WERI-Rb-1 (cell line): ENCODE measurements at places on chromosomes 2 and 18.

GRCh38 chr2:240934701-240935102 is 28.6 kb downstream of the CROCC2 start:
- peak; percentile 5 for DNase-seq

- DNase-seq = no peak
Measured at GRCh38 chr2:226969417-226970080, 133.7 kb downstream of the RHBDD1 start.

- DNase-seq = no peak
Measured at GRCh38 chr18:76913583-76913982, 91.2 kb downstream of the ZNF236 start.

- DNase-seq = no peak
Measured at GRCh38 chr2:118047380-118047826, 33.5 kb upstream of the CCDC93 start.

- DNase-seq = no peak
Measured at GRCh38 chr2:187971893-187972292, 319.8 kb upstream of the GULP1 start.

GRCh38 chr2:1721706-1722646 is 22.3 kb downstream of the PXDN start:
- DNase-seq = no peak

DNA sequence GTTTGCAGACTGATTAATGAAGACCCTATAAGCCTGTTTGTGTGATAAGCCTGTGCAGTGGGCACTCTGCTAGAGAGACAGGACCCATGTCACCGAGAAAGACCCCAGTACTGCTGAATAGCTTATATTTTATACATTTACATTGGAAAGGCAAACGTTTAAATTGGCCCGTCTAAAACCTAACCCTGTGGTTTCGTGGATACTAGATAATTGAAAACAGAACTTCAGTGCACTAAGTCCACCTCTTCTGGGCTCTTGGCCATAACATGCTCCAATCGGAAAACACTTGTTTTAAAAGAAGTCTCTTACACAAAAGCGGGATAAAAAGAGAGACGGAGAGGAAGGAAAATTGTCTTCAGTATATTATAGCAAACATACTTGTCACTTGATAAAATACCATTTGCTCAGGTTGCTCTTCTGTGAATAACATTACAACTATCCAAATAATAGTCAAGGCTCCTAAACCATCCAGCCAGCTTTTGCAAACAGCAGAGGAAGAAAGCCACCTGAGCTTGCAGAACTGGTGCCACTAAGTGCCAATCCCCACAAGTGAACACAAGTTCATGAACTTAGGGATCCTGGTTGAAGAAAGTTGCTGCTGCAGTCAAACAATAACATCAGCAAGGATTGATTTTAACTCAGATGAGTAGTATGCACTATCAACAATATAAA is 218.4 kb upstream of the FN1 start:
- DNase-seq = no peak

DNA sequence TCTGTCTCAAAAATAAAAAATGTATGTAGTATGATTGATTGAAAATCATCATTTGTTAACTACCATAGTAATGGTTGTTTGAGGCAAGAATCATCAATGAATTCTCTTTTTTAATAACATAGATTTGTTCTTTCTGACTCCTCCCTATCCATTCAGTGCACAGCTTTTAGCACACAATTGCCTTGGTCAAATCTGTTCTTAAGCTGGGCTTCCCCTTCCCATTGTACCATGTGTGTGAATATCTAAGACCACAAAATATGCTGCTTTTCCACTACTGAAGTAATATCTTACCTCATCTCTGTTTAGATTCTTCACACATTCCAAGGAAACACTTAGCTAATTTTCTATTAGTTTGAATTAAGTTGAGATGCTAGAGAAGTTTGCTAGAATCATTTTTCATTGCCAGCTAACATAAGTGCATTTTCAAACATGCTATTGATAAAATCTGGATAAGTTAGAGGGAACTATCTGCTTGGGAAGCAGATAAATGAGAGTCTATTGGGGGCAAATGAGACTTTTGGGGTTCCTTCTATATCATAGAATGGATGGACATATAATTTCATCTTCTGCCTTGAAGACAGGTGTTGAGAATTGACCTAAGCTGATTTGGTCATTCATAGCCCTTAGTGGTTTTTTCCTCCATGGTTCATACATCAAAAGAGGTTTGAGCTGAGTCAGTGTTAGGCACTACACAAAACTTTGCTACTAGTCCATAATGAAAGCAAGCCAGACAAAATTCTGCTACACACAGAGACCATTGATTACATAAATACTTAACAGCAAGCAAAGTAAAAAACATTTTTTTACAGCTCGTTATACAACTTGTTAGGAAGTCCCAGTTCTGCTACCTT is 231.9 kb downstream of the PLCL1 start:
- DNase-seq = no peak

DNA sequence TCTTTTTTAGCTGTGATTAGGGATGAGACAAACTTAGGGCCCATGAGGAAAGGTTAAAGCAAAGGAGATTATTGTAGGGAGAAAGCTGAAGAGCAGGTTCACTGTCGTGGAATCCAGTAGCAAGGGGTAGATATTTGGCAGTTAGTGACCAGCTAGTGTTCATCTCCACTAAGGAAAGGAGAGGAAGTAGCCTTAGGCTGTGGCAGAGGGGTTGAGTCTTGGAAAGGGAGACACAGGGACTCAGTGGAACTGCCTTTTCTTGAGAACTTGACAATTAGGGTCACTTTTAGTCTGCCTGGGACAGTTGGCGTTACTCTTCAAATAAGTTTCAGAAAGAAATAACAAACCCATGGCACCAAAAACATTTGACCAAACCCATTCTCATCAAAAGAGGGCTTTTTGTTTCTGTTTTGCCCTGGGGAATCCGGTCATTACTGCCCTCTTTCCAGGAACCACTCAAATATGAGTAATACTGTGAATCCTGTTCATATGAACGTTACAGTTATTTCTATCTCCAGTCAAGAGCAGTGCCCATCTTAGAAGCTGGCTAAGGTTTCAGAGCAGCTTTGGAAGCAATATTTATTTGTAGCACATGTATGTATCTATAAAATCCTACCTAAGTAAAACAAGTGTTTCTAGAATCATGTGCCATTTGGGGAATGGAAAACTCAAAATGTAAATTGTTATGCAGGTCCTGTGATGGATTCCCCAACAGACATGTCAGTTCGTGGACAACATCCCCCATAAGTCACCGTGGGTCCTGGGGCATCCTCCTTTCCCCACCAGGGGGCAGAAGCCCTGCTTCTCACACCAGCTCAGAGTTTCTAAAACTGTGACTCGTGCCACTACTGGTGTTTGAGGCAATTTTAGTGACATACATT is 77.3 kb upstream of the PHLPP1 start:
- peak; percentile 55 for DNase-seq

DNA sequence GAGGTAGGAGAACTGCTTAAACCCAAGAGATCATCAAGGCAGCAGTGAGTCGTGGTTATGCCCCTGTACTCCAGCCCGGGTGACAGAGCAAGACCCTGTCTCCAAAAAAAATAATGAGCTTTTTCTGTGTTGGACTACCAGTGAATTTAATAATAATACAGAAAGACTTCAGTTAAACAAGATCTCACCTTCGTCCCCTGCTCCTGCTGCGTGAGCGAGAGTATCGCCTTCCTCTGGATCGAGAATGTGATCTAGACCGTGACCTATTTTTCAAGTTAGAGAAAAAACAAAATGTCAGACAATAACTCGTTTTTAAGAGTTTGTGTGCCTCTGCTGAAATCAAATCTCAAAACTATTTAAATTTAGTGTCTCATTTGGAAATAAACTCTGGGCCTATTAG is 2.8 kb downstream of the SRSF7 start:
- DNase-seq = no peak

DNA sequence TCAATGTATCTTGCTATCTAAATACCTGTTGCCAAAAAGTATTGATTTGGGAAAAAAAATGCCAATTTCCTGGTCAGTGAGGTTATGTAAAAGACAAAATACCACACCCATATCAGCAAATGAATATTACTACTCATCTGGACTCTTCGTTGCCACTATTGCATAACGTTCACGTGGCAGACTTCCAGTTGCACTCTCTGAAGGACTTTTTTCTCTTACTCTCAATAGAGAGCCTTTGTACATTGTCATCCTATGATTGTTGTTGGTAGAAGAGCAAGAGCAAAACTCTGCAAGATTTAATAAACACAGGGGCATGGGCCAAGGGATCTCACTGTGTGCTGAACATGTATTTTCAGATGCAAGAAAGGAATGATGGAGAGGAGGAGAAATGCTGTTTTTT is 689.8 kb downstream of the MBD2 start:
- DNase-seq = no peak

DNA sequence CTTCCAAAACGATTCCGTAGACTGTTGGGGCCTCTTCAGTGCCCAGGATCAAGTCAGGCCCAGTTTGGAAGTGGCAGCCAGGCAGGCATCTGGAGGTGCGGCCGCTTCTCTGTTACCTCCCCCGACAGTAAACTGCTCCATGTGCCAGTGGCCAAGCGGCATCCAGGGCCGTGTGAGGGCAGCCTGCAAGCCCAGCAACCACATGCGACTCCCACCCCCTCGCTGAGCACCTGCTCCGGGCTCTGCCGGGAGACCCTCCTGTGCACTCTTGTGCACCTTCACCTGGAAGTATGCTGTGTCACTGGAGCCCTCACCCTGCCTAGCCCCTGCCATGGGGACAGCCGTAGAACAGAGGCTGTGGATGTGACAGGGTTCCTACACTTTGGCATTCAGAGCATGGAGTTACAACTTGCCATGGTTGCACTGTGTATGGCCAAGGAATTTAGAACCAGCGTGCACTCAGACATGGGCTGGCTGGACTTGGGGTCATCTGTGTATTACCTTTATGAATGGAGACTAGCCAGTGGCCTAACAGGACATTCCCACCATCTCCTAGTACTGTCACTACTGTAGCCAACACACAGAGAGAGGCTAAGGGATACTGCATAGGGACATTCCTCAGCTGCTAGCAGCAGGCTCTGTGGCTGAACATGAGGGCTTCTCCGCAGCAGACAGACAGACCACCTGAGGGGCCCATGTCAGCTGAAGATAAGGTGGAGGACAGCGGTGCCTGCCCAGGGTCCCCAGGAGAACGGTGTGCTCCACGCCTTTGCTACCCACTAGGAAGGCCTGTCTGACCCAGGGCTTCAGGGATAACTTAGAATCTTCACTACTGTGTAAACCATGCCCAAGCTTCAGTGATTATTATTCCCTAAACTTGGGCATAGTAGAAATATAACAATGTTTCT is 25.0 kb upstream of the FAHD2A start:
- no peak for DNase-seq

GRCh38 chr2:134706587-134707329 is 12.0 kb downstream of the TMEM163 start:
- no peak for DNase-seq

GRCh38 chr2:19046986-19047780 is 311.2 kb downstream of the OSR1 start:
- DNase-seq = no peak

DNA sequence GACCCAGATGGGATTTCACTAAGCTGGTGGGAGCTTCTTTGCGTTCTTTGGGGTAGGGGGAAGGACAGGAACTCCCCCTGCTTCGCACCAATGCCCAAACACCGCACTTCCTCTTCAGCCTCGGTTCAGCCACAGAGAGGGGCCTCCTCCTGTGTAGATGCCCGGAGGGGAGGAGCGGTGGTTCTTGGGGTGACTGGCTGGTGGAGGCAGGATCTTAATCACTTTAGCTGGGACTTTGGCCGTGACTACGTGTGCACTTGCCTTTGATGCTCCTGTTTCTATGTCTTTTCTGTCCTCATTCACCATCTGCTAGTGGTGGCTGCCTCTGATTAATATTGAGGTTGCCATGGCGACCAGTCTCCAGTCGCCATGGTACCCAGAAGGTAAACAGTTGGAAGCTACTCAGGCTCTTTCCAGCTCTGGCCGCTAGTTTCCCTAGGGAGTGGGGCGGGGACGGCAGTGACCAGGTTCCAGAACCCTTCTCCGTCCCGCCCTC is 1.9 kb downstream of the CNGA3 start:
- DNase-seq = peak; percentile 81

DNA sequence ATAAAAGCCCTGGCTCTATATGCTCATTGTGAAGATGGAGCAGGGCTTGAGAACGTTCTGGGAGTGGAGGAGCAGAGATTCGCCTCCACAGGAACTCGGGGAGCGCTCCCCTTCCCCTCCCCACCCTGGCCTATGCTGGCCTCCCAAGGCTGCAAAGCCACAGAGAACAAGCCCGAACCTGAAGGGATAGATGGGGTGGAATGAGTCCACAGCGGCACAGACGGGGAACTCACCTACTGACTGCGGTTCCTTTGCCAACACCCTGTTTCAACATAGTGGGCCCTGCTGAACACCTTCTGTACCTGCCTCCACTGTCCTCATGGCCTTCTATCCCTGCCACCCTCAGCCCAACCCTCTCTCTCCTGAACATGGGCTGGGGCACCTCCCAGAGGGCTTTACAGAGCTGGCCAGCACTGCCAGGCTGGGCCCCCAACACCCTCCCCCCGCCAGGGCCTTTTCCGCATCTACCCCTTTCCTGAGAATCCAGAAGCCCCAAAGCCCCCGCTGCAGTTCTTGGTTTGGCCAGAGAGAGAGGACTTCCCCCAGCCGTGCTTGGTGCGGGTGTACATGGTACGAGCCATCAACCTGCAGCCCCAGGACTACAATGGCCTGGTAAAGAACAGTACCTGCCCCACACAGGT is 41.5 kb downstream of the LMAN2L start:
- DNase-seq = no peak

DNA sequence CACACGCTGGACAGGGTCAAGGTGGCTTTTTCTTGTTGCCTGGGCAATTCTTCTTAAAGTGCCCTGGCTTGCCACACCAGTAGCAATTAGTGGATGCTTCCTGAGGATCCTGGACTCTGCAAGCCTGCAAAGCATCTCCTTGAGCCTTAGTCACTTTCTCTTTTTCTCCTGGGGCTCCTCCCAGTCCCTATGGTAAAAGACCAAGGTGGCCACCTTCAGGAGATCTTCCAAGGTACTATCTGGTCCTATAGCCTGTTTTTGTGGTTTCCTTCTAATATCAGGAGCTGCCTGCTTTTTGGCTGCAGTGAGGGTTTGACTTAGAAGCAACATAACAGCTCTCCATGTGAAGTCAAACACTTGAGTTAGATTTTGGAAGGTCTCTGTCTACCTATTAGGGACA is 33.3 kb upstream of the GMCL1 start:
- no peak for DNase-seq

DNA sequence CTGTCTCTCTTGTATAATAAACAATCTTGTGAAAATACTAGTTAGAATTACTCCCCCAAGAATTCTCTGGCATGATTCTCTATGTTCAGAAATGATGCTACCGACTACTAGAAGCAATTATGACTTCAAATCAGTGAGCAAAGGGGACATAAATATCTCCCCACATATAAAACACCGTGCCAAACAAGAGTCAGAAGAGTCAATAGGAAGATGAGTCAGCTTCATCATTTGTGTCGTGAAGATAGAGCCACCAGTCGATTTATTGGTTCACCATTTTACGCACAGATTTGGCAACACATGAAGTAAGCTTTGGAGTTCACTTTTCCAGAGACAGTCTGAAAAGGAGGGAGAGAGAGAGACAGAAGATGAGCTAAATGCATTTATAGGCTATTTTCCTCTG is 650.9 kb downstream of the CCDC85A start:
- no peak for DNase-seq

DNA sequence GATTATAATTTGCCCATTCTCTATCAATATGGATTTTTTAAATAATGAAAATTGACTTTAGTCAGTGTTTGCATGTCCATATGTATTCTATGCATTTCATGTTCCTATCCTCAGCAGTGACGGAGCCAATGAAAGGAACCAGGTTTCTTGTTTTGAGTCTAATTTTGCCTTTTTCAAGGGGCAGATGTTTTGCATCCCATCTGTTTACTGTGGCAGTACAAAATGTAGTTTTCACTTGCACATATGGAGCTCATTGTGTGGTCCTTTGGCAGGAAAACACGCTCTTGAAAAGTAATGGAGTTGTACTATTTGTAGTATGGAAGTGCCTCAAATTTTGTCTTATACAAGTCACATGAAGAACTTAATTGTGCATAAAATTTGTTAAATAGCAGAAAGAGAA is 127.8 kb downstream of the AGPS start:
- DNase-seq = no peak
